ENCODE measurements at places on chromosomes 3 and 15.
A peak's percentile ranks its signal among the peaks of the same experiment; 100 is the strongest.

- DNase-seq = no peak
Observed at GRCh38 chr3:172520301-172520831, 2.9 kb downstream of the TNFSF10 start.

DNA sequence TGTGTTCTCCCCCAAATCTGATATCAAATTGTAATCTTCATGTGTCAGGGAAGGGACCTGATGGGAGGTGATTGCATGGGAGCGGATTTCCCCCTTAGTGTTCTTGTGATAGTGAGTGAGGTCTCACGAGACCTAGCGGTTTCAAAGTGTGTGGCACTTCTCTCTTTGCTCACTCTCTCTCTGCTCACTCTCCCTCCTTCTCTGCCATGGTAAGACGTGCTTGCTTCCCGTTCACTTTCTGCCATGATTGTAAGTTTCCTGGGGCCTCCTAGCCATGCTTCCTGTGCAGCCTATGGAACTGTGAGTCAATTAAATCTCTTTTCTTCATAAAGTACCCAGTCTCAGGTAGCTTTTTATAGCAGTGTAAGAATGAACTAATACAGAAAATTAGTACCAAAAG, 30.6 kb upstream of the OR5H6 start:
- DNase-seq = no peak

DNA sequence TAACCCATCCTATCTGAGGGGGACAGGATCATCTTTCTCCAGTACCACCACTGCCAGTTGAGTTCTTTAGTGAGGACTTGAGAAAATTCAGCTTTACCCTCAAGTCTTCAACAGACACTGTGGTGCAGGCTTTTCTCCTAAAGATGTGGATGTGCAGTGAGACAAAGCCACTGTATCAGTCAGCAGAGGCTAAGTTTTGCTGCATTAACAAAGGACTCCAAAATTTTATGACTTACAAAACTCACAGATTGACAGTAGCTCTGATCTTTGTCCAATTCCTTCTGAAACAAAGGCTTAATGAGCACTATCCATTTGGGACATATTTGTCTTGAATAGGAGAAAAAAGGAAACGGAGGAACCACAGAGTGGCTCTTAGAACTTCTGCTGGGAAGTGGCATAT, 87.9 kb downstream of the MITF start:
- no peak for DNase-seq

DNA sequence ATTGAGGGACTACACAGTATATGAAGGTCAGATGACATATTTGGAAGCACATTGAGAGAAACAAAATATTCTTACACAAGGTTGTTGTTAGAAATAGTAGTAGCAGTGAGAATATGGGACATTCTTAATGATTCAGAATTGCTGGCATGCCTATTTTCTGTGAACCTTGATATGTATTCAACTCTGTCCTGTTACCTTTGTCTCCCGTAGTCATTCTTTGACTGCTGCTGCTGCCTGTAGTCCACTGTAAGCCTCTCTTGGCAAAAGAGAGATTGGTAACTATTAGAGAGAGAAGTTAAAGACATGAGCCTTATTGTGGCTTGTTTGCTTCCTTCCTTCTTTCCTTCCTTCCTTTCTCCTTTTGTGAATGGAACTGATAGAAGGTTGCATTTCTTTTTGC, 64.5 kb downstream of the TCF12 start:
- DNase-seq = no peak

GRCh38 chr15:71683411-71684274, 126.7 kb upstream of the NR2E3 start:
- DNase-seq = no peak

- DNase-seq = peak; percentile 39
Observed at GRCh38 chr3:101722394-101723173, 1.8 kb upstream of the CEP97 start.

DNA sequence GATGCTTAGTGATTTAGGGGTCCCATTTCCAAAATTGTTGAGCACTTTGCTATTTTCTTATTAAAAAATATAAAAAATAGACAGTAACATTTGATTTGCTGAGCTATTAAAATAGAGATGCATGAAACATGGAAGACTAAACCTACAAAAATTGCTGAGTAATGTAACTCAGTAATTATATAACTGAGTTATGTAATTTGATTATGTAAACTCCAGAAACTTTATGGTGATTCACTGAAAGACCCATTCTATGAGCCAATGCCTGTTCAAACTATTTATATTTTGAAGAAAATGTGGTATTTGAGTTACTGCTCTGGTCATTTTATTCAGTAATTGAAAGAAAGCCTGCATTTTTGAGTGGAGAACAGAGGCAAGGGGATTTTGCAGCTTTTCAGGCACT, 1221.5 kb upstream of the ALCAM start:
- DNase-seq = no peak

GRCh38 chr15:100292010-100292409, 49.8 kb downstream of the ADAMTS17 start:
- DNase-seq = no peak

DNA sequence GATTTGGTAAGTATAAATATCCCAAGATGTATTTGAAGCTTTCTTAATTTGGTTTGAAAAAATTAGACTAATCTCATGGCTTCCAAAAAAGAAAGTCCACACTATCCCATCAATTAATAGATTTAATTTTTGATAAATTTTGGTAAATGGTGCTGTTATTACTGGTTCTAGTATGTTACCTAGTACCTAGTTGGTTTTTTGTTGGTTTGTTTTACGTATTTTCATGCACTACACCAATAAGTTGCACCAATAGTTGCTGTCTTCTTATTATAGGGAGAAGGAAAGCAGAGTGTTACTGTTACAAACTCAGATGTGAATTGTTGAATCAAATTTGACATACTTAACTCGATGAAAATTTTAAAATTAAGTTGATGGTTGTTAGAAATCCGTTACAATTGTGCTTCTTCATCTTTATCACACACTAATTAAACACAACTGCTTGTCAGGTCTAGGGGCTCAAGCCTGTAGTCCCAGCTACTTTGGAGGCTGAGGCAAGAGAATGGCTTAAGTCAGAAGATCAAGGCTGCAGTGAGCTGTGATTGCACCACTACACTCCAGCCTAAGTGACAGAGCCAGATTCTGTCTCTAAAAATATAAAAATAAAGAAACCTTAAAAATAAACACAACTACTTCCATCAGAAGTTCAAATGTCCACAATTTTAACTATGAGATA, 23.1 kb upstream of the MBNL1 start:
- no peak for DNase-seq

DNA sequence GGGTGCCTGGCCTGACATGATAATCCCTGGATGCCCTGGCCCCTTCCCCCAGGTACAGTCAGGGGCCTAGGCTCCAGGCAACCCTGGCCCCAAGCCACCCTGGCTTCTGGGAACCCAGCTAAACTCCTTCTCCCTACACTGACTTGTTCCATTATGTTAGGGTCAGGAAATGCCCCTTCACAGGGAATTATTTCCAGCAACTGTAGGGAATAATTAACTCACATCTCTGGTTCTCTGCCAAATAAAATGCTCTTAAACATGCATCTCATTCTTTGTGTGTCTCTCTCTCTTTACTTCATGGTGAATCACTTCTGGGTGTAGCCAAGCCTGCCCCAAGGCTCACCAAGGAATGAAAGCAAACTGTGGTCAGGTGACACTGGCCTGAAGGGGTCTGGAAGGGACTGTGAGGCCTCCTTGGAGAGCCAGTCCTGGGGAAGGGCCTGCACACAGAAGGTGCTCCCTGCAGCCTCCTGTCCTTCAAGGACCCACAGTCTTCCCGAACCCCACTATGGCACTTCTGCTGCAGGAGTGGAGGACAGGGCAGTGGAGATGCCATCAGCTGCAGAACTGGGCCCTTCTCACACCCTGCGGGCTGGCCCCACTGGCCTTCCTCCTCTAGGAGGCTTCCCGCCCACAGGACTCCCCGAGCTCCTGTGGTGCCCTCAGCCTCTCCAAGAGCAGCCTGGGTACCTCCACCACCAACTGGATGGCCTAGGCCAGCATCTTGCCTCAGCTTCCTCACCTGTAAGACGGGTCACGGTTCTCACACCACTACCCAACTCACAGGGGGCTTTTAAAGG, 17.6 kb downstream of the TKT start:
- DNase-seq = no peak

DNA sequence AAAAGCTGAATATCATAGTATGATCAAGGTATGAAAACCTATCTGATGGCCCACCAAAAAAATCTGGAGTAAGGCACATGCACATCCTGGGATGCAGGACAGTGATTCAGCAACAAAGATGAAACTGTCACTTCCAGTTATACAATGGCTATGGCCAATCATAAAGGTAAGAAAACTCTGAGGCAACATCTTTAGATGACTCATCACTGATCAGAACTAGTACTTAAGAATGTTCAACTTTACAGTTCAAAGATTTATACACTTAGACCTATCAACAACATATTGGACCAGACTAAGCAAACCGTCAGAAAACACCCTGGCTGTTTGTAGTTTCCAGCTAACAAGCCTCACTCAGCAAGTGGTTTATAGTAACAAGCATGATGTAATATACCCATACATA, 21.3 kb upstream of the PLCH1 start:
- no peak for DNase-seq

GRCh38 chr3:156483002-156483401, 71.9 kb downstream of the SSR3 start:
- DNase-seq = no peak

GRCh38 chr3:118501152-118501551, 533.5 kb downstream of the IGSF11 start:
- DNase-seq = no peak

- no peak for DNase-seq
Observed at GRCh38 chr3:96779810-96780209, 34.6 kb upstream of the EPHA6 start.

DNA sequence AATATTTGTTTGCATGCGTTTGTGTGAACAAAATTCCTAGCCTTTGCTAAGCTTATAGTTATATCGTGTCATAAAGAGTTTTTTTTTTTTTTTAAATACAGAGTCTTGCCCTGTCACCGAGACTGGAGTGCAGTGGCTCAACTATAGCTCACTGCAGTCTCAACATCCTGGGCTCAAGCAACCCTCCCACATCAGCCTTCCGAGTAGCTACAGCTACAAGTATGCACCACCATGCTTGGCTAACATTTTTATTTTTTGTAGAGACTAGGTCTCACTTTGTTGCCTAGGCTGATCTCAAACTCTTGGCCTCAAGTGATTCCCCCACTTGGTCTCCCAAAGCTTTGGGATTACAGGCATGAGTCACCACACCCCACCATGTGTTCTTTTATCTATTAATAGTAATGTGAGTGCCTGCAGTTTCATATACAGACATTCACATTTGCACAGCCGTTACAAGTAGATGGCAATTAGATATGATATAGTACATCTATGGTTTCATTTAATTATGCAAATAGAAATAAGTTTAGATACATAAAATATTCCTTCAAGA, 848.6 kb downstream of the PDCD6IP start:
- DNase-seq = no peak

DNA sequence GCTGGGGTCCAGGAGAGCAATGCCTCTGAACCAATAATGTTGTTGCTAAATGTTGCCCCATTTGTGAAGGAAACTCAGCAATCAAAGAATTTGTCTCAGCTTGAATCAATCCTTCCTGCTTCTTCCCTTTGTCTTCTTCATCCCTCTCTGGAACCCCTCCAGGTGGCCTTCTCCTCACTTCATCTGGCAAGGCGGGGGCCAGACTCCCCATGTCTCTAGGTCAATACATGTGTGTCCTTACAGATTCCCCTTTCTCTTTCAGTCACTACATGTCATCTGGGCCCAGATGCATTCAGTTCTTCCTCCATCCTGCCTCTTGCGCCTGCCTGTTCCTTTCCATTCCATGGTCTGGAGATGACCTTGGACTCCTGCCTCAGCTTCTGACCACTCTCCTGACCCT, 8.0 kb upstream of the LTF start:
- DNase-seq = no peak

DNA sequence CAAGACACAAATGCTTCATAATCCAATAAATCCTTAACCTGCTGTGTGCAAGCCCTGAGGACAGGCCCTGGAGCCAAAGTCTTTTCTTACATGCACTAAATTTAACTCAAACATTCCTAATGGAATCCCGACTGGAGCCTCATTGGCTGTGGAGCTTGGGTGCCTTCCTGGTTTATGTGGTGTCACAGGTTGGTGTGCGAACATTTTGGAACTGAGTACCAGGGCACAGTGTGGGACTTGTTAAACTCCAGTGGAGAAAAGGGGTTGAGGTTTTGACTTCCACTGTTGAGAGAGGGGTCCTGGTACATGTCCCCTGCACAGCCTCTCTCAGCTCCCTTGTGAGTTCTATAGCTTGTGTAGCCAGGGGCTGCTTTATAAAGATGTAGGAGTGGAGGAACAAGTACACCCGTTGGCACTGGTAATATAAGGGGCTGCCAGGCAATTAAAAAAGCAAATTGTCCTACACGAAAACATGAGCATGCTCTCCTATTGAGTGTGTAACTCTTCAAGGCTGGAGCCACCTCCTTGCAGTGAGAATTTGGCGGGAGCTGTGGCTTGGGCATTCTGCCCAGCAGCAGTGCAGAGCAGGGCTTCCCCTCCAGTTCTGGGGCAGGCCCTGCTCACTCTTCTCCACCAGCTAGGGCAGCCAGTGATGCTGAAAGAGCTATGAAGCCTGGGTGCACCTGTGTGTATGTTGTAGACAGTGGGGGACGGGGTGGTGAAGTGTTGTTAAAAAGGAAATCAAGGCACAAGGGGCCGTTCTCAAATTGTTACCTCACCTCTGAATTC, 218.1 kb downstream of the CLSTN2 start:
- no peak for DNase-seq

- no peak for DNase-seq
Observed at GRCh38 chr3:115415246-115415996, 207.9 kb upstream of the GAP43 start.

DNA sequence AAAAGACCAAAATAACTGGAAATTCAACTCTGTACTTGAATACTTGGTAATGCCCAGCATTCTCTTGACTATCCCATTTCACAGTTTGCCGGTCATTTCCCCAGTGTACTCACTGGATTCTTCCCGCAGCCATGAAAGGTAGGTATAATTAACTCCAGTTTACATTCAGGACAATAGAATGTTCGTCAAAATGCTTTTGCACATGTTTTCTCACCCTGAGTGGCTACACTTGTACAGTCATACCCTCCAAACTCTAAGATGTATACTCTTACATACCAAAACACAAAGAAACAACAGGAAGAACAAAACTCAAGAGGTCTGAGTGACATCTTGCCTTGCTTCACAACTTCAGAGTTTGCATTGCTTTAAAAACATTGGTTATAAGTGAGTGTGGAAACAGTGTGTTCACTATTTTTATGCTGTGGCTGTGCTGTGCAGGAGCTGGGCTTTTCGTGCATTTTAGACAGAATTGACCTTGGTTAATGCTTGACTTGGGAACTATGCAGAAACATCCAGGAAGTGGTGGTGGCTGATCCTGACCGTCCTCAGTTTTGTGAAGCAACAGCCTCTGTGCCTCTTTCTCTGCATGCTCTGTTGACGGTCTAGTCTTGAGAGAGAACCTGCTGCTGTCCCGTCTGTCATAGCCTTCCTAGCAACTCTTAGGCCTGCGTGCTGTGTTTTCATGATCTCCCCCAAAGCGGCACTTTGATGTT, 90.5 kb downstream of the IGF1R start:
- DNase-seq = no peak
